NB4 (cell line): ENCODE measurements at places on chromosomes 16 and 17.

DNA sequence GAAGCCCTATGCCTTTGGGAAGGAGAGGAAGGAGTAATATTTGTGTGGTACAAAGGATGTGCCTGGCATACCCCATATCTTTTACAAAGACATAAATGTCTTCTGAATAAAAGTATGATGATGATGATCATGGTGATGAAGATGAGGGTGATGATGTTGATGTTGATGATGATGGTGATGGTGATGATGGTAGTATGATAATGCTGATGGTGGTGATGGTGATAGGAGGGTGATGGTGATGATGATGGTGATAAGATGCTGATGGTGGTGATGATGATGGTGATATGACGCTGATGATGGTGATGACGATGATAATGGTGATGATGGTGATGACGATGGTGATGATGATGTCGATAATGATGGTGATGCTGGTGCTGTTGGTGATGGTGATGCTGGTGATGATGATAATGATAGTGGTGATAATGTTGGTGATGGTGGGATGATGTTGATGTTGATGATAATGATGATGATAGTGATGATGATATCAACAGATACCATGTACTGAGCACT is 684.2 kb downstream of the WWOX start:
- no peak for DNase-seq

GRCh38 chr16:5560084-5560483 is 462.5 kb upstream of the EEF2KMT start:
- DNase-seq: peak; percentile 14

GRCh38 chr16:80014241-80014939 is 413.9 kb upstream of the MAF start:
- no peak for DNase-seq

- DNase-seq: no peak
Measured at GRCh38 chr17:8391711-8392110, 5.9 kb downstream of the RNF222 start.

GRCh38 chr16:89759746-89760340 is 38.5 kb downstream of the ZNF276 start:
- DNase-seq: no peak
